Activated T-helper 1 cell treated with anti-CD3 and anti-CD28 coated beads, Interleukin-2, amount 50 U/mL, for 16 hours (primary cell): ENCODE measurements at places on chromosomes 16 and 17.

GRCh38 chr17:48626245-48627117 lies at the start of gene HOXB9:
TSS of gene HOXB9 (minus strand) at chr17:48626358. CDS start at chr17:48626269, 89 bp downstream.
- DNase-seq = no peak

DNA sequence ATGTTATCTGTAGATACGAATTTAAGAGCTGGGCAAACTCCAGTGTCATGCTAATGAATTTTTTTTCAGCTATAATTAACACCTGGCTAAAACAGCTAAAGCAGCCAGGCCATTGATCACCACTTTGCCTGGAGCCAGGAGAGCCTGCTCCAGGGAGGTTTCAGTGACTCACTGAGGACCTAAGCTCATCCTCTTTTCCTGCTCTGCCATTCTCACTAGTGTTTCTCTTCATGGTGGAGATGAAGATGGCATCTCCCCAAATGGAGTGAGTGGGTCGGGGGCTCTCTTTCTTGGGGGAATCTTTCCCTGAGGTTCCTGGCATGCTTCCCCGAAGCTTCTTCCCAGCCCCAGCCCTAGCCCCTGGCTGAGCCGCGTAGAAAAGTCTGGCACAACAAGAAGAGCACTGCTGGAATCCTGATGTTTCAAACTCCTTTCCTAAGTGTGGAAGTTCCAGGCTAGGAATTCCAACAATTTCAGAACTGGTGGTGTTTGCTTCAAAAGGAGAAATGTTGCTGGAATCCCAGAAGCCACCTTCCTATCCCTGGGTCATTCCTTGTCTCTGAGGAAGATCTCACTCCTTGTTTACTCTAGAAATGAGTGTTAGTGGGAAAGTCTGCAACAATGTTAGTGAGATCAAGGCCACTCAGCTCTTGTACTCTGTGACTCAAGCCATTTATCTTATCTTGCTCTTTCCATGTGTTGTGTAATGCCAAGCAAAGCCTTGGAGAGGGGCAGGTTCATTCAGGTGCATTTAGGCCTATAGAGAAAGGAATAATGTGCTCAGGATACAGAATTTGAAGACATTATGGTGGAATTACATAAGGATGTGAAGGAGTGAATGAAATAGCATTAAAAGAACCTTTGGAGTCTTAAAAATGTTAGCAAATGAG lies 26.0 kb upstream of the B4GALNT2 start:
- no peak for DNase-seq

DNA sequence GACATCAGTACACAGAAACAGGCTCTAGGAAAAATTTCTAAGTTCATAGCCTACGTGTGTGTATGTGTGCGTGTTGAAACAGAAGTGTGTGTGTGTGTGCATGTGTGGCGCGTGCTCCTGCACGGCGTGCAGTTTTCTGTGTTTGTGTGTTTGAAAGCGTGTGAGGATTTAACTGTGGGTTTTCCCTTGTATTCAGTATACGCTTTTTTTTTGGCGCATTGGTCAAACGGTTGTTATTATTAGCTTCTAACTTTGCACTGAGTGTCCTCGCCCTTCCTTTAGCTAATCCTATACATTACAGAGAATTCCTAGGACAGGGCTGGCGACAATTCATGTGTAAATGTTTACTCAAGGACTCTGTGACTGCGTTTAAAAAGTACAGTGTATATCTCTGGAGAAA lies 23.0 kb downstream of the TMC6 start:
- DNase-seq = no peak

DNA sequence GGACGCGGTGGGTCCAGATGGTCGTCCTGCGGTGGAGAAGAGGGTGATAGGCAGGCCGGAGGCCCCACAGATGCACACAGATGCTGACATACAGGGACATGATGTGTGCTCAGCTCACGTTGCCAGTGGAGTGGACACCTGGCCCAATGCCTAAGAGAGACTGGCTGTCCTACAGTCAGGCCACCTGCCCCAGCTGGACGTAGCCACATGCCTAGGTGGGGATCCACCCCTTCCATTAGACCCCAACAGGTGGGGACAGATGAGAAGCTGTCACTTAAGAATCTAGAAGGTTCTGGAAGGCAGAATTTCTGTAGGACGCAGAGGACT lies 117.6 kb upstream of the ZNF750 start:
- no peak for DNase-seq

DNA sequence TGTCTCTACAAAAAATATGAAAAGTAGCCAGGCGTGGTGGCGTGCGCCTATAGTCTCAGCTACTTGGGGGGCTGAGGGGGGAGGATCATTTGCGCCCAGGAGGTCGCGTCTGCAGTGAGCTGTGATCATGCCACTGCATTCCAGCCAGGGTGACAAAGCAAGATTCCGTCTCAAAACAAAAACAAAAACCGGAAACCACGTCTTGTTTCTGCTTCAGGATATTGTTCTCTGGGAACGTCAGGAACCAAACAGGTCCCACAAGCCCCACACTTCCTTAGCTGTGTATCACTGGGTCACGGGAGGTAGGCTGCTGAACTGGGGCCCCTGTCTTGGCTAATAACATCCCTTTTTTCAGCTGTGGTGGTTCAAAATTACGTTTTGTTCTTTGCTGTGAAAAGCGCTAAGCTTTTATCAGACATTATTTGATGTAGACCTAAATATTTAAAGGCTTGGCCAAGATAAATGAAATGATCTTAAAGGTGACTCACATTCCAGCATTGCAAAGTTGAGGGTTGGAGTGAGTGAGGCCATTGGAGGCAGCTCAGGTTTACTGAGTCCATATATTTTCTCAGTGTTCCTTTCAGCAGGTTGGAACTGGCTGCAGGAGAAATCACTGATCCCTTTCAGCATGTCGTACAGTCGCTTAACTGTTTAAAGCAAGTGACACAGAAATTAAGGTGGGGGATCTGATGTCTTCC lies 16.4 kb upstream of the SEC14L1 start:
- no peak for DNase-seq

DNA sequence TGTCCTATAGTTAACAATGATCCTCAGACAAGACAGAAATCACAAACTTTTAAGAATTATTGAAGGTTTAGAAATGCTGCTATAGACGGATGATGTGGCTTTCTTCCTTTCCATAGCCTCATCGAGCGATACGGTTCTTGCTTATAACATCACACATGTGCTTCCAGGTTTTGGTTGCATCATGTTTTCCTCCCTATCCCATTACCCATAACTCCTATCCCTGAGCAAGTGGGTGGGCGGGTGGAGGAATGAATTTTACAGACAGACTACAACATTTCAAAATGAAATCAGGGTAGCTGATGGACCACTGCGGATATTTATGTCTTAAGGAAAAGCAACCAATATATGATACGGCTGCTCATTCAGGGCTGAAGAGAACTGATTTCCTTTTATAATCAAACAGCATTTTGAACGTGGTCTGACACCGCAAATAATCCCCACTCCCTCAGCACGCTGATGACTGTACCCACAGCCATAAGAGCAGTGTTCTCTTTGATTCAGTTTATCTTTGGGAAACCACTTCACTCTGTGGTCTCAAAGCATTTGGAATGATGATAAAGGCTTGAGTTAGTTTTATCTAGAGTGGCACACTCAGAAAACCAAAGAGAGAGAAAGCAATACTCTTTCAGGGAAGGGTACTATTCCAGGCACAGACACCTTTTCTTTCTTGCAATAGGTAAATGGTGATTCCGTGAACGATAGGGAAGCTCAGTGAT lies 4.6 kb upstream of the AKTIP start:
- no peak for DNase-seq

GRCh38 chr17:57980522-57980921 lies 7.5 kb downstream of the VEZF1 start:
- no peak for DNase-seq

- no peak for DNase-seq
Observed at GRCh38 chr17:8837563-8838075, 29.9 kb downstream of the PIK3R6 start.
